ENCODE measurements at places on chromosomes 5 and 9.

GRCh38 chr5:69509212-69509611 is 16.6 kb downstream of the OCLN start:
- DNase-seq, result no peak

DNA sequence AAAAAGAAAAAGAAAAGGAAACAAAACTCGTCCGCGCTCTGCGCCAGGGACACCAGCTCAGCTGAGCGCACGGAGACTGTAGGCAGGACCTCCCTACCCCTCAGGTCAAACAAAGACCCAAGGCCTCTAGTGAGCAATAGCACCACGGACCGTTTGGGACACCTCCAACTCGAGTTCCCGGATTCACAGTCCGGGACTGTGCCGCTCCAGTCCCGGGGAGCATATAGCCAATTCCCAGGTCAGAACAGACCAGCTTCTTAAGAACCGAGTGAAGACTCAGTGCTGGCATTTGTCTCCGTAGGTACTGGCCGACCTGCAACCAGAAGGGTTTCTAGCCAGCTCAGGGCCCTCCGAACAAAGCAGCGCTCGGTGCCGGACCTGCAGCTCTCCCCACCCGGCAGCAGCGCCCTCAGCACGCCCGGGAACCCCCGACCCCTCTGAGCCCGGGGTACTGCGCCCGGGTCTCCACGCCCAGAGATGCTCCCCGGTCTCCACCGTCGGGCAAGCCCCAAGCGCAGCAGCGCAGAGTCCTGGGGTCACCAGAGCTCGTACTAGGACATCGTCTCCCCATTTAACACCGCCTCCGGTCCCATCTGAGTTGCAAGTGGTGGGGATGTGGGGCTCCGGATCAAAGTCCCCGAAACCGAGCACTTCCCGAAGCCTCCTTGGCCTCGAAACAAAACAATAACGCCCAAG is 591 bp downstream of the ABCA1 start:
- no peak for DNase-seq

- DNase-seq, result no peak
Measured at GRCh38 chr5:137693951-137694721, 41.8 kb downstream of the KLHL3 start.

DNA sequence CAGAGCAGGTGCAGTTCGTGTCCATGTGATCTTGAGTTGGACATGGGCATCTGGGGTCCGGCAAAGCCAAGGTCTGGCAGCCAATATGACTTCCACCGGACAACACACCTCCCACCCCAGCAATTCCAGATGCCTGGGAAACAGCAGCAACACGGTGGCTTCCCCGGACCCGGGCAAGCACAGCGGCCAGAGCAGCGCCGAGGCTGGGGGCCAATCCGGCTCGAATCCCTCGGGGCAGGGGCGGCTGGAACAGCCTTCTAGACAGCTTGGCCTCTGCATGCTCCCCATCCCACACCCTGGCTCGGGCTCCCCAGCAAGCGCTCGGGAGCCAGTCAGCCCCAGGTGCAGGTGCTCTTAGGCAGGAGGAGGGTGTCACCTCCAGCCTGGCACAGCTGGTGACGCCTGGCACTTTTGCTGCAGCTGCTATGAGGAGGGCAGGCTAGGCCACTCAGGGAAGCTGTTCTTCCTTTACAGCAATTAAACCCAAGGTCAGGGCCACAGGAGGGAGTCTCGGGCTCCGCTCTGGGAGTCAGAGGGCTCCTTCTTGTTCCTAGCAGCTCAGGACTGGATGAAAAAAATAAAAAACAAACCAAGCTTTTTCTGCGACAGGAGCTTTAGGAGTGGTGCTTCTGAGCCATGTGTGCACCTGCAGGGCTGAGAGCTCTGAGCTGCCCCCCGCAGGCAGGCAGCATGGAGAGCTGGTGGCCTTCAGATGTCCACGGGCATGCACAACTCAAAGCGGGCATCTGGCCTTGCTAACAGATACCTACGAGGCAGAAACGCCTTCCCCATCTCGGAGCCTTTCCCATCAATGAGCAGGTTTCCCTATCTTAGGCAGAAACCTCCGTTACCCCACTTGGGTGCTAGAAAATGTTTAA is 28.2 kb downstream of the DBH start:
- no peak for DNase-seq

GRCh38 chr5:141874262-141874964 is 3.8 kb downstream of the PCDH1 start:
- DNase-seq, result no peak

GRCh38 chr5:159208514-159209437 is 577 bp downstream of the RNF145 start:
- DNase-seq, result peak; percentile 9

DNA sequence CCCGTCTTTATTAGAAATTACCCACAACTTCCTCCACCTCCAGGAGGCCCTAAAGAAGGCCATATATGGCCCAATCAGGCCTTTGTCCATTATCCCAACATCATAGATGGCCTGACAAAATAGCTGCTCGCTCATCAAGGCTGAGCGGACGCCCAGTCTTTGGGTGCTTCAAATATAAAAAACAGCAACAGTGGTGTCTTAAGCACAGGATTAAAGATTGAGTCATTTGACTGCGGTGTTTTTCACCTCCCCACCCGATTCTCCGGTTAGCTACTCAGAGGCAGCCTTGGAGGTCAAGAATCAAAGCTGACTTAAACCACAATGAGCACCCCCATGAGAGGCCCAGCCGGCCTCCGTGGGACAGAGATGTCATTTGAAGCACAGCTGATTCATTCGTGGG is 18.8 kb downstream of the S1PR3 start:
- DNase-seq, result no peak

DNA sequence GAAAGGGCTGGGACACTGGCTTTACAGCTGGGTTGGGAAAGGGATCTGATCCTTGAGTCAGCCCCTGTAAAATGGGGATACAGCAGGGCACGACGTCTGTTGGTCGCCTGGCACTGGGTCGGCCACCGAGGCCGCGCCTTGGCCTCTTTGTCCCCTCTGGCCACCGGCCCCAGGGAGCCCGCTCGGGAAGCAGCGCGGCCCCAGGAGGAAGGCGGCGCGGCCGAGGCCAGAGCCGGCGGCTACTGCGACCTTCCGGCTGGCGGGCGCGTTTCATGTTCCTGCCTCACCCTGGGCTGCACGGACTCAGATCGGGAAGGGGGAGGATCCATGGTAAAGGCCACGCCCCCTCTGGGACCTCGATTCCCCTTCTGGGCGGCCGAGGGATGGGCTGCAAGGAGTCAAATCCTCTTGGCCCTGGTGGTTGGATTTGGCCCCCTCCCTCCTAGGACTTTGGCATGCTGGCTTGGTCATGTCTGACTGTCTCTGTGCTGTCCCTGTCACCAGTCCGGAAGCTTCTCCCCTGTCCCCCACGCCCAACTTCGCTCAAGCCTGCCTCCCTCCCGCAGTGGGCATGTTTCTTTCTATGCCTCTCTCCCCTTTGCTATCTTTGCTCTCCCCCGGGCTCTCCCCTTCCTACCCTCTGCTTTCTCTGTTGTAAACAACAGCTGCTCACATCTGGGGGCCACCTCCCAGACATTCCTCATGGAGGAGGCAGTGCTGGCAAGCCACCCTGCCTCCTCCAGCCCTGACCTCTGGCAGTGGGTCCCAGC is 25.8 kb downstream of the FPGS start:
- DNase-seq, result no peak

GRCh38 chr5:76403766-76404222 is 709 bp downstream of the IQGAP2 start:
- DNase-seq, result peak; percentile 49

DNA sequence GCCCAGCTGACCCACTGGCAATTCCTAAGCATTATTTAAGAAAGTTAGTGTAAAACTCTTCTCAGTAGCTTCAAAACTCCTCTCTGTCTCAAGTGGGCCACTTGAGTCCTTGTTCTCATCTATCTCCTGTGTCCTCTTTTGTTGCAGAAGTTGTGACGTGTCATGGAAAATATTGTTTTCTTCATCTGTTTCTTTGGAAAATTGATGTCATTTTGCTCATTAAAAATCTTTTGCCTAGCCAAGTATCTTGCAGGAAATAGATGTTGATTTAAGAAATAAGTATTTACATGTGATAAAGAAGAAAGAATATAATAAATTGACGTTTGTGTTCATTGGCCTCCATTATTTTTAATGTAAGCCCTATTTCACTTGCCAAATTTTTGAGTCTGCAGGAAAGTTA is 1158.4 kb upstream of the SEMA6A start:
- no peak for DNase-seq

DNA sequence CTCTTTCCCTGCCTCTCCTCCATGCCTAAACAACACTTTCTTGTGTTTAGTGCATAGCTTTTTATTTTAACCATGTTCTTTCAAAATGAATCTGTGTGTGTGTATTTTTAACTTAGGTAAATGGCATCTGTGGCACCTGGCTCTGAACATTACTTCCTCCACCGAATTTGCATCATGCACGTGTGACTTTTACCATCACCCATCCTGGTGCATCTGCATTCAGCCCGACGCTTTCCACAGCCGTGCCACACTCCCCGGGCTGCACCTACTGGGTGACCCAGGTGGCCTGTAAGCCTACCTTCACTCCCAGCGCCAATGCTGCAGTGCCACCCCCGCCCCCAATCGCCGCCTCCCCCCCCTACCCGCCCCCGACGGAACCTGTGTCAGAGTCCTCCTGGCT is 12.7 kb upstream of the FCN1 start:
- no peak for DNase-seq

GRCh38 chr9:8895861-8896224 is 1096.3 kb upstream of the DMAC1 start:
- DNase-seq, result no peak

DNA sequence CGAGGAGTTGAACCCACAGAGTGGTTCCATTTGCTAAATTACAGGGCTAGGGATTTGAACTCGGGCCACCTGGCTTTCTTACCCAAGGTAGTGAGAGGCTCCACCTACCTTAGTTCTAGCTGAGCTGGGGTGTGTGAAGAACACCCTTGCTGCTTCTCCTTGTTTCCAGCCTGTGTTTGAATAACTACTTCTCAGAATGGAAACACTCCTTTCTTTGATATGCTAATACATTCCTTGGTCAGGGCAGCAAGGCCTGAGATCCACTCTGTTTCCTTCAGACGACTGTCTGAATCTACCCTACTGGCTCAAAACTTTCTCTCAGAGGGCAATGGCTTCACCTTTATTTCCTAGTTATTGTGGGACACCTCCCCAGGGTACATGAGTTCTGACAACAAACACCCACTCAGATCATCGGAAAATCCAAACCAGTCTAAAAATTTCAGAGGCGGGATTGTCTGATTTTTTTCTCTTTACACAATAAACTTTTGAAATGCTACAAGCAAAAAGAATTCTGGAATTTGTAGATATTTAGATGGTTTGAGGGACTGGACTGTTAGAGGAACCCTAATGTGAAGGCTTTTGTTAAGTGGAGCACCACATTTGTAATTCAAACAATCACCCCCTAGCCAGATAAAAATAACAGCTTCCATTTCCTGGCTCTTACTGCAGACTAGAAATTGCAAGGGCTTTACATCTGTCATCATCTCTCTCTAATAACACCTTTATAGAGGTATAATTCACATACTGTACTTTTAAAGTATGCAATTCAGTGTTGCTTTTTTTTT is 4.0 kb upstream of the ATP6V1G1 start:
- DNase-seq, result no peak

GRCh38 chr5:120447706-120448239 is 16.3 kb upstream of the PRR16 start:
- DNase-seq, result no peak

GRCh38 chr5:149240354-149240998 is 31.2 kb upstream of the AFAP1L1 start:
- peak; percentile 62 for DNase-seq

GRCh38 chr9:87007711-87008366 is 60.5 kb upstream of the GAS1 start:
- no peak for DNase-seq

- no peak for DNase-seq
Measured at GRCh38 chr5:12246036-12246435, 341.8 kb upstream of the CTNND2 start.

GRCh38 chr9:133406480-133407307 is 11.1 kb downstream of the REXO4 start:
- DNase-seq, result peak; percentile 67

- no peak for DNase-seq
Measured at GRCh38 chr9:87137718-87138117, 190.4 kb upstream of the GAS1 start.

GRCh38 chr9:88237991-88238571 is 99.8 kb upstream of the SPATA31C2 start:
- DNase-seq, result no peak

- DNase-seq, result no peak
Measured at GRCh38 chr5:150209099-150209635, 19.3 kb downstream of the SLC6A7 start.

GRCh38 chr9:35719546-35719945 is 12.4 kb downstream of the TLN1 start:
- no peak for DNase-seq

- no peak for DNase-seq
Measured at GRCh38 chr5:57785946-57786345, 303.3 kb upstream of the ACTBL2 start.

GRCh38 chr5:131610198-131611063 is 24.6 kb downstream of the RAPGEF6 start:
- DNase-seq, result no peak

- DNase-seq, result no peak
Measured at GRCh38 chr5:138025285-138025684, 7.6 kb downstream of the FAM13B start.

- no peak for DNase-seq
Measured at GRCh38 chr9:68741704-68742332, 36.8 kb downstream of the PIP5K1B start.

- no peak for DNase-seq
Measured at GRCh38 chr5:82332886-82333615, 54.9 kb upstream of the RPS23 start.

GRCh38 chr9:13186091-13186490 is 93.4 kb downstream of the MPDZ start:
- DNase-seq, result no peak

GRCh38 chr9:134371731-134372130 is 45.5 kb downstream of the RXRA start:
- DNase-seq, result no peak

GRCh38 chr5:51598026-51598425 is 214.8 kb downstream of the ISL1 start:
- DNase-seq, result no peak

GRCh38 chr5:142726188-142726731 is 40.4 kb upstream of the FGF1 start:
- DNase-seq, result no peak

- DNase-seq, result no peak
Measured at GRCh38 chr5:143102411-143102810, 301.1 kb downstream of the NR3C1 start.

- DNase-seq, result no peak
Measured at GRCh38 chr5:176633598-176633997, 3.1 kb downstream of the EIF4E1B start.

- no peak for DNase-seq
Measured at GRCh38 chr5:34606101-34606500, 50.0 kb upstream of the RAI14 start.

All from activated CD4-positive, alpha-beta T cell treated with anti-CD3 and anti-CD28 coated beads for 1 hour (primary cell).